Fibroblast of mammary gland (primary cell): ENCODE measurements at places on chromosomes 7 and 10.

DNA sequence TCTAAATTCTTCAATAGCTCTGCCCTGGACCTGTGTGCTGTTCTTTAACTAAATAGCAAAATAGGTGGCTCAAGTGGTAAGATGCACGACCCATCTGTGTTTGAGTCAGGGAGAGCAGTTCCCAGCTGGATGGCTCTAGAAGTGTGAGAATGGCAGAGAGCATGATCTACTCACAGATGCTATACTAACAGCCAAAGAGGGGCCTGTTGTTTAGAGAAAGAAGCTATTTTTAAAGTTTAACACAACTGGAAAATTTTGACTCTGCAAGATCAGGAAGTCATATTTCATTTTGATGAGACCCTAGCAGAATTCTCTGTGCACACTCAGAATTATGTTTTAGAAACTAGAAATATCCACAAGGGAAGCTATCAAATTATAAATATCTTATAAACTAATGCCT is 87.4 kb upstream of the PIP4K2A start:
- no peak for DNase-seq

DNA sequence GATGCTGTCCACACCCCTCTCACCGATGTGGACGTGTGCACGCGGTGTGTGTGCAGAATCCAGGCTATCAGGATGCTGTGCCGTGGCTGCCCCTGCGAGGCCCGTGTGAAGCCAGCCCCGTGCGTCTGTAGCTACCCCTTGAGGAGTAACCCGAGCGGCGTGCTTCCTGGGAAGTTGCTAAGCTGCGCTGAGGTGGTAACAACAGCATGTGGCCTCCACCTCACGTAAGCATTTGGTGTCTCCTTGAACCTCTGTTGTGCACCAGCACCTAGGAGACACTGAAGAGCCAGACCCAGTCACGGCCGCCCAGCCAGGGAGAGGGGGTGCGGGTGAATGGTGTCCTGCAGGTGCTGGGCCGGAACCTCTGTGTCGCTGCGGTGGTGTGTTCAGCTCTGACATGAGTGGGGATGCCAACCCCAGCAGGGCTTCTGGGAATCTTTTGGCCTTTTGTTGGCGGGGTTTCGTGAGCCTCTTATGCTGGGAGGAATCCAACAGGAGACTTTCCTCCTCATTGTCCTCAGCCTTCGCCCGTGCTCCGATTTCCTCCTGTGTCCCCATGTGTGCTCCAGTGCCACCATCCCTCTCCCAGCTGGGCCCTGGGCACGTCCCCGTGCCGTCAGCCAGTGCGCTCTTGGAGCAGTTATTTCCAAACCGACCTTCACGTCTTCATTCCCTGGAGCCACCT is 60.4 kb downstream of the DNAJB6 start:
- no peak for DNase-seq

- no peak for DNase-seq
Measured at GRCh38 chr10:59896191-59896590, 10.2 kb downstream of the CCDC6 start.

GRCh38 chr7:46839651-46840050 is 742.3 kb downstream of the TNS3 start:
- peak; percentile 82 for DNase-seq

DNA sequence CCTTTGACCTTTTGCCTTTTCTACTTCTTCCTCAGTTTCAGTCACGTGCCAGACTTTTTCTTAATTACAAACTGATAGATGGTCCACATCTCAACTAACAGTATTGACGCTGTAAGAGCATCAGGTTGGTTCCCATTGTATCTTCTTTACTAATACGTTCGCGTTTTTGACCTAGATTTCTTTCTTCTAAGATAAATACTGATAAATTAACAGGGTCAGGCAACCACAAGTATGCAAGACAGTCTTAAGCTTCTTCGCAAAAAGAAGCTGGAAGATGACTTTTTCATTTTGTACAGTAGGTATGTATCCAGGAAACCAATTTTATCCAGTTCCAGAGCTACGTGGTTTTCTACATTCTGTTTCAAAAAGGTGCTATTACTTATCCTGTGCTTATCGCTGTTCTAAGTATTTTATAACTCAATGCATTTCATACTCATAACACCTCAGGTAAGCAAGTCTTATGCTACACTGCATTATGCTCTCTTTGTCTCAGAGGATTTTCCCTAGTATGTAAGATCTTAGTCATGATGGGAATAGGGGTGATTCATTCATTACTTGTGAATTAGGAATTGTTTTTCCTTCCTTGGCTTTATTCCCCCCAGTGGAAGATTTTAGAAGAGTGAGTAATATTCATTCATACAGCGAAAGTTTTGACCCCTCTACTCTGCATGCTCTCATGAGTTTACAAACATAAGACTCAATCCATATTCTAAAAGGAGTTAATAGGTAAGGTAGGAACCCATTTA is 955 bp downstream of the DUS4L start:
- peak; percentile 93 for DNase-seq

- no peak for DNase-seq
Measured at GRCh38 chr10:71681977-71682376, 37.6 kb downstream of the C10orf105 start.

- no peak for DNase-seq
Measured at GRCh38 chr10:21196822-21197395, 299.8 kb upstream of the NEBL start.

- DNase-seq = no peak
Measured at GRCh38 chr10:77514870-77515269, 122.7 kb downstream of the KCNMA1 start.

DNA sequence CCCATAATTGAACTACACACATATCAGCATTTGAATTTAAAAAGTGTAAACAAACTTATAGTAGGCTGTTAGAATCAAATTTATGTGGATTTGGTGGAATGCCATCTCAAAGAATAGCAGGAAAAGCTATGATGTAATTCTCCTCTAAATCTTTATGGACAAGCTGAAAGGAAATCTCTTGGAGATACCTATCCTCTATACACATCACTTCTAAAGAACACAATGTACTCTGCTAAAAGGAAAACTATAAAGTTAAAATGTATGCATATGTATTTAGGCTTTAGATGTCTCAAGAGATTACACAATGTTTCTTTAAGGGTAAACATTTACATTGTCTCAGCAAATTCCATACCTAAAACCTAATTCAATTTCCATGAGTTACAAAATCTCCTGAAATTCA is 323.3 kb downstream of the CRPPA start:
- DNase-seq = no peak

GRCh38 chr10:4102802-4103344 is 317.9 kb upstream of the KLF6 start:
- DNase-seq = no peak

GRCh38 chr7:151400626-151401315 is 9.1 kb downstream of the WDR86 start:
- DNase-seq = no peak

DNA sequence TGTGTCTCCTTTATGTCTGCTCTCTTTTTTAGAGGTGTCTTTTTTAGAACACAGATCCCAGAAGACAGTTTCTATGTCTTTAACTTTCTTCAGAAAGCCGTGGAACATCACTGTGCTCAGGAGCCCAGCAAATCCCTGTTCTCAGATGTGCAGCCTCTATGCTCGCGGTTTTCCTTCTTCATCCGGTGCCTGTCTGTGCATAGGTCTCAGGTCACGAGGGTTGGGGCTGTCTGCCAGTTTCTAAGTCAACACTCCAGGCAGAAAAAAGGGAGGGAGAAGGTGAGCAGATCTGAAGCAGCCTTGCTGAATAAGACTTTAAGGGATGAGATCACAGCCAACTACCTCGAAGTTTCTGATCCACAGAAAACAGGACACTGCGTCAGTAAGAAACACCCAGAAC is 68.5 kb downstream of the CRTAC1 start:
- no peak for DNase-seq

- peak; percentile 33 for DNase-seq
Measured at GRCh38 chr7:143345428-143345900, 17.0 kb downstream of the FAM131B start.

- no peak for DNase-seq
Measured at GRCh38 chr7:99485094-99485493, 12.4 kb downstream of the ZNF789 start.

DNA sequence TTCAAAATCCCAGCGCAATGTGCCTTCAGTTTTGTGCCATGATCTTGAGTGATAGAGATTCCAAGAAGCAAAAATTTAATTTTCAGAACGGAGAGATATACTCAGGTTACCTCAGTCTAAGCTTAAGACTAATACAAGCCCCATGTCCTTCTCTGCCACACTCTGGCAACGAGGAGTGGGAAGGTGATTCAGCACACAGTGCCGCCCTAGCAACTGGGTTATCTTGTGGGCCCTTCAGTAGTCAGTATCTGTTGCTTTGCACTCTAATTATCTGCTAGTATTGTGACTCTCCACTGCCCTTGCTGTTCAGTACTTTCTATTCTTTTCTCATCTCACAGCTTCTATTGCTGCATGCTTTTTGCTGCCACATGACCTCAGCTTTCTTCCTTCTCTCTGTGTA is 39.2 kb upstream of the MKLN1 start:
- DNase-seq = no peak

DNA sequence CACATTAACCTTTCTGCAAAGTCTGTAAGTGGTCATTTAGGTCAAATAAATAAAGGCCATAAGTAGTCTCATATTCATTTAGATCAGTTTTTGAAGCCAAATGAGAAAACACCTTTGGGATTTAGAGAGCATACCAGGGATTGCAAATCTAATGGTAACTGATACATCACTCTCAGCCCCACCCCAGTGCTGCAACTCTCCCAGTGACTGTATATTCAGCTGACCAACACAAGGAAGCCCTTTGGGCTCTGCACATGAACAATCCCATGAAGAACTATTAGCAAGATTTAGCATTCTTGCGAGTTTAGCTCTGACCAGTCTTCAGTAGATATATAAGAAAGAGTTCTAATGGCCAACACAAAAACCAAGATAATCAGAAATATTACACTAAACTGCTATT is 252.3 kb downstream of the CSTF2T start:
- DNase-seq = no peak
